ENCODE measurements at places on chromosomes 2 and 18. TPM values are rescaled to one million over a fixed set of nuclear protein-coding genes. Genes with fewer than 3 reads are reported as not detected.

The BOLL gene
- not detected for total RNA-seq

The NDUFS1 gene
- 95.9 TPM for total RNA-seq

The DYSF gene
- total RNA-seq = 4.2 TPM

The CD207 gene
- total RNA-seq = not detected

The VIT gene
- total RNA-seq = 1.4 TPM

The FSHR gene
- not detected for total RNA-seq

The TSPYL6 gene
- total RNA-seq = not detected

The ZDBF2 gene
- total RNA-seq = 28.3 TPM

The LDLRAD4 gene
- 0.88 TPM for total RNA-seq

The MBOAT2 gene
- total RNA-seq = 60.8 TPM
